Tibial nerve (tissue), 4 donors: ENCODE measurements at places on chromosomes 2 and 18. TPM values are rescaled to one million over a fixed set of nuclear protein-coding genes. Genes with fewer than 3 reads are reported as not detected.

- no peaks in the 10 kb centered on the region for H3K4me1 ChIP-seq
- H3K4me3 ChIP-seq = no peak overlapping the region
- no peaks in the 10 kb centered on the region for H3K27me3 ChIP-seq
Observed at GRCh38 chr2:145273840-145274239, 753.9 kb upstream of the ZEB2 start.

The TRIM54 gene
- total RNA-seq = 0.21 TPM

GRCh38 chr2:215002500-215002899 is 135.9 kb downstream of the ABCA12 start:
- no peaks in the 10 kb centered on the region for H3K36me3 ChIP-seq
- H3K27me3 ChIP-seq = no peaks in the 10 kb centered on the region
- no peaks in the 10 kb centered on the region for H3K4me1 ChIP-seq
- H3K27ac ChIP-seq = no peak overlapping the region
- H3K4me3 ChIP-seq = no peak overlapping the region

DNA sequence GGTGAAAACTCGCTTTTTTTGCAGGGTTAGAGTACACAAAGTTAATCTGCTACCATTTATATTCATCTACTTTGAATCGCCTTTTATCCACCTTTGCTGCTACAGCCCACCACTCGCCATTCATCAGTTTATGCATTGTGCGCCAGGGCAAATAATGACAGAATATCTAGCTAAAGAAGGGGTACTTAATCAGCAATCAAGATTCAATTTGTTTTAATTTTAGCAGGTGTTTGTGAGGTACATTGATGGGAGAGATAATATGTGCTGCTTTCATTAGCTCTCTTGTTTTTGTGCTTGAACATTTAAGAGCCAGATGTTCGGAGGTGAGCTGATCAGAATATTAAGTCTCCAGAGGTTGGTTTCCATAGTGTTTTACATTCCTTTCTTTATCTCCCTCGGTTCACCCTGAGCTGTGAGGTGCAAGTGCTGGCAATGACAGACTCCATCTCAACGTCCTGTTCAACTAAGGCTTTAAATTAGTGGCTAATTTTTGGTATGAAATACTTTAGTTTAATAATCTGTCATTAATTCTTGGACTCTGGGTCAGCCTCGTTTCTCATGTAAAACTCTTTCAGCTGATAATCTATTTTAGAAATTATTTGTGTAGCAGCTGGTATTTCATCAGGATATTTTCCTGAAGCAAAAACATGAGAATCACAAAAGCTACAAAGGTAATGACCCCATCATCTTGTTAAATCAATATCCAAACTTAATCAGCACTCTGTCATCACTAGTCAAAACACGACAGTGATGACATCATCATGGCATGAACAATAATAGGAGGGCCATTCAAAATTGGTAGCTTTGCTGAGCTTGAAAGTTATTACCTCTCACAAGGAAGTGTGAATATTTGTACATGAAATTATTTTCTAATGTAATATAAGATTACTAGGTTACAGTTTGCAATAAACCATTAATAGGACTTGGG is 479.9 kb upstream of the FANCL start:
- no peaks in the 10 kb centered on the region for H3K4me1 ChIP-seq
- H3K4me3 ChIP-seq = no peak overlapping the region
- no peaks in the 10 kb centered on the region for H3K36me3 ChIP-seq
- H3K27me3 ChIP-seq = no peaks in the 10 kb centered on the region
- no peak overlapping the region for H3K27ac ChIP-seq

GRCh38 chr2:21256006-21256405 is 132.2 kb downstream of the TDRD15 start:
- H3K4me3 ChIP-seq = no peak overlapping the region
- DNase-seq = peak; percentile 73
- H3K27ac ChIP-seq = peak overlapping the region; percentile 59
- no peaks in the 10 kb centered on the region for H3K36me3 ChIP-seq
- H3K27me3 ChIP-seq = no peaks in the 10 kb centered on the region
- H3K4me1 ChIP-seq = peaks cover 7% of the 10 kb centered on the region

The C2orf15 gene
- total RNA-seq = not detected

DNA sequence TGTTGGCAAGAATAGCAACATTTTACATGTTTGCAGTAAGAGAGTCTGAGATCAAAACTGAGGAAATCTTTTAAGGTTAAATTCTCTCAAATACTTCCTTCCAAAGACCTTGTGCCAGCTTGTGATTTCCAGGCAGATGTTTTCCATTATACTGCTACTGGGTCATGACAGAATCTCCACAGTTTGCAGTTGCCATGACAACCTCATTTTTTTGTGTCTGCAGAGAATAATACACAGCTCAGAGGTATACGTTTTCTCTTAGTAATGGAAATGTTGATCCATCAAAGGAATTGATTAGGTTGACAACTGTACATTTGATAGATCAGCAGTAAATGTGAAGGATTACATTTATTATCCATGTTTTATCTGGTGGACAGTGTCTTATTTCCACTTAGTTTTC is 29.1 kb upstream of the CSRNP3 start:
- H3K4me3 ChIP-seq = no peak overlapping the region
- H3K4me1 ChIP-seq = peaks cover 10% of the 10 kb centered on the region
- no peaks in the 10 kb centered on the region for H3K36me3 ChIP-seq
- no peaks in the 10 kb centered on the region for H3K27me3 ChIP-seq
- H3K27ac ChIP-seq = no peak overlapping the region

- no peaks in the 10 kb centered on the region for H3K27me3 ChIP-seq
- DNase-seq = no peak
- H3K36me3 ChIP-seq = no peaks in the 10 kb centered on the region
- H3K4me1 ChIP-seq = peaks cover 5% of the 10 kb centered on the region
Observed at GRCh38 chr2:241616168-241617125, 20.5 kb downstream of the THAP4 start.

- H3K27me3 ChIP-seq = no peaks in the 10 kb centered on the region
- H3K27ac ChIP-seq = no peak overlapping the region
- no peak overlapping the region for H3K4me3 ChIP-seq
- H3K36me3 ChIP-seq = no peaks in the 10 kb centered on the region
- no peak for DNase-seq
- no peaks in the 10 kb centered on the region for H3K4me1 ChIP-seq
Observed at GRCh38 chr18:48802543-48803290, 148.0 kb downstream of the SMAD7 start.

- no peaks in the 10 kb centered on the region for H3K36me3 ChIP-seq
- no peak overlapping the region for H3K27ac ChIP-seq
- H3K4me1 ChIP-seq = no peaks in the 10 kb centered on the region
- no peaks in the 10 kb centered on the region for H3K27me3 ChIP-seq
- H3K4me3 ChIP-seq = no peak overlapping the region
- DNase-seq = no peak
Observed at GRCh38 chr2:23609254-23609653, 224.3 kb downstream of the KLHL29 start.

- H3K27me3 ChIP-seq = no peaks in the 10 kb centered on the region
- no peaks in the 10 kb centered on the region for H3K36me3 ChIP-seq
- H3K4me1 ChIP-seq = no peaks in the 10 kb centered on the region
- no peak for DNase-seq
Observed at GRCh38 chr2:26356771-26357170, 10.2 kb upstream of the ADGRF3 start.

DNA sequence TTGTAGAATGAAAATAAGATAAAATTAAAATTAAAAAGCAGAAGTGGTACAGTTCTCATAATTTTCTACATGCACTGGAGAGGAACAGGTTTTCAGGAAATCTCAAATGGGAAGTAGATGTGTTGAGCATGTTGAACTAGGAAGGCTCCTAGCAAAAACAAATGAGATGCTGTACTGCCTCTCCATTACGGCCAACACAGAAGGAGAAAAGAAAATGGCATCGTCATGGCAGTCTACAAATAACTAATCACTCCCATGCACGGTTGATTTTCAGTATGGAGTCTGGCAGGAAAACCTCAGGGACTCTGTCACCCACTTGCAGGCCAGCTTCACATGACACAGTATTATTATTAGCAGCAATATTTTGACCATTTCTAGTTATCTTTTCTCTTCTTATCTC is 278.7 kb downstream of the NRXN1 start:
- no peaks in the 10 kb centered on the region for H3K36me3 ChIP-seq
- H3K4me1 ChIP-seq = peaks cover 11% of the 10 kb centered on the region

- H3K4me3 ChIP-seq = no peak overlapping the region
- no peaks in the 10 kb centered on the region for H3K4me1 ChIP-seq
- no peak overlapping the region for H3K27ac ChIP-seq
- no peaks in the 10 kb centered on the region for H3K36me3 ChIP-seq
Observed at GRCh38 chr2:234406085-234406484, 90.8 kb downstream of the ARL4C start.

The GPR17 gene
- total RNA-seq = 1.2 TPM

GRCh38 chr18:63210521-63210920 is 109.0 kb downstream of the BCL2 start:
- H3K36me3 ChIP-seq = no peaks in the 10 kb centered on the region
- no peak overlapping the region for H3K4me3 ChIP-seq
- DNase-seq = no peak
- H3K27me3 ChIP-seq = no peaks in the 10 kb centered on the region
- no peak overlapping the region for H3K27ac ChIP-seq
